ENCODE measurements at places on chromosomes 4 and X.

GRCh38 chr4:37450309-37450708 is 205.8 kb downstream of the NWD2 start:
- DNase-seq, result no peak

DNA sequence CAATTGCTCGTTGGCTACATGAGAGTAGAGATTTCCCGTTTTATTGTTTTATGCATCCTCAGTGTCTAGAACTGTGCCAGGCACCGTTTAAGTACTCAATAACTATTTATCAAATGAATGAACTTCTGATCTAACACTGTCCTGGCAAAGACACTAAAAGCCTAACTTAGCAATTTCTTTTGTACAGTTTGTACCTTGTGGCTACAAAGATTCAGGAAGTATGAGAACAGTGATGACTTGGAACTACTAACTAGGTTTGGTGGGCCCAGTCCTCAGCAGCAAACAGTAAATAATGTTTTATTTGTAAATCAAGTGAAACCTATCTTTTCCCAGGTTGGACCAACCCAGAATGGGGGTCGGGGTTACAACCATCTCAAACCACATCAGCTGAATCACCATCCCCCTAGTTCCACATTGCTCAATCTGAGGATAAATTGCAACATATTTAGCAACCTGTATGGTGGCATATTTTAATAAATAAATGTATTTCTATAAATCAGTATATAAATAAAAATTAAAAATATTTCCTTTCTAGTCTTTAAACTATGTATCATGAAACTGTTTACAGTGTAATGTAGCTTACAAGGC is 12.3 kb upstream of the SCRG1 start:
- DNase-seq, result no peak

GRCh38 chrX:36364262-36364661 is 444.7 kb downstream of the CFAP47 start:
- no peak for DNase-seq

DNA sequence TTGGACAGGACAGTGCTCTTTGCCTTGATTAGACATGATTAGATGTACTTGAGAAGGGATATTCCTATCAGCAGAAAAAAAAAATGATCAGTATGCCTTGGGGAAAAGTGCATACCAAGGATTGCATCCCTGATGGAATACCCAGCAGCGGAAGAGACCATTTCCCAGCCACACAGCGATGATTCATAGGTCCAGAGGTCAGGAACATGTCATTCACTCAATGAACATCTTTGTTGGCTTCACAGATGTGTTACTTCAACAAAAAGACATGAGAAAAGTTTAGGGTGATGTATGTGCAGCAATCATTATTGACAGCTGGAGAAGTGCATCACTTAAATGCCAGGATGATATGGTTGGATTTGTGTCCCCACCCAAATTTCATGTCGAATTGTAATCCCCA is 293.5 kb downstream of the ZNF674 start:
- no peak for DNase-seq

DNA sequence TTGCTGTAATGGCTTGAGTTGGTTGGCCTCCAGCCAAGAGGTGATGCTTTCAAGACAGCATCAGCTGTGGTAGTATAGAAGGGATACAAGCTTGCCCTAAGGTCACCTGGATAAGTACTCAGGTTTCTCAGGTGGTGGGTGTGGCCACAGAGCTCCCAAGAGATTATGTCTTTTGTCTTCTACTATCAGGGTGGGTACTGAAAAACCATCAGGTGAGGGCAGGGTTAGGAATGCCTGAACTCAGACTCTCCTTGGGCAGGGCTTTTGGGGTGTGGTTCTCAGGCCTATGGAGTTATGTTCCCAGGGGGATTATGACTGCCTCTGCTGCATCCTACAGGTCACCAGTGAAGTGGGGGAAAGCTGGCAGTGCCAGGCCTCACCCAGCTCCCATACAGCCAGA is 654.6 kb upstream of the GALNT7 start:
- no peak for DNase-seq

- DNase-seq, result no peak
Measured at GRCh38 chr4:74675673-74676279, 118.5 kb downstream of the BTC start.

- DNase-seq, result no peak
Measured at GRCh38 chrX:32798990-32799389, 412.4 kb downstream of the DMD start.

DNA sequence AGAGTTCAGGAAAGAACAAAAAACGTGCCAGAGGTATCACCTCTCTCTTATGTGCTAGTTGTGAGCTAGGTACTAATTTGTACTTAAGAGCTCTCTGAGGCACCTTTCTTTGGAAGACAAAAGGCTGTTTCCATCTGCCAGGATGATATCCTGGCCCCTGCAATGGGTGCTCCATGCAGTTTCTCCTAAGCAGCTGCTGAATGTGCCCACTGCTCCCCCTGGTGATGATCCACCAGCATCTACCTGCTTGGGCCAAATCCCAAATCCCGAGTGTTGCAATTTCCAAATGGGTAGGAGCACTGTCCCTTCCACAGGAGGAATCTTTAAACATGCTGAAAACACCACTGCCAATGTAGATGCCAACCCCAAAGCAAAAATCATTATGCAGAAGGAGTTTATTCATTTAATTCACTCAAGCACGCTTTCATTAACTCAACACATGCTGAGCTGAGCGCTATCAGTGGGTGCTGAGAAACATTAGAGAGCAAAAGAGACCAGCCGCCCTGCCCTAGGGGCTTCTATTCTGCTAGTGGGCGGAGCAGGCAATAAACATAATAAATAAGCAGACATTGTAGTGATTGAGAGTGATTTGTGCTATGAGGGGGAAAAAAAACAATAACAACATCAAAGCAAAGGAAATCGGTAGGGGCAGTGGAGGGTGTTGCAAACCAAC is 69.6 kb upstream of the C4orf50 start:
- DNase-seq, result no peak

DNA sequence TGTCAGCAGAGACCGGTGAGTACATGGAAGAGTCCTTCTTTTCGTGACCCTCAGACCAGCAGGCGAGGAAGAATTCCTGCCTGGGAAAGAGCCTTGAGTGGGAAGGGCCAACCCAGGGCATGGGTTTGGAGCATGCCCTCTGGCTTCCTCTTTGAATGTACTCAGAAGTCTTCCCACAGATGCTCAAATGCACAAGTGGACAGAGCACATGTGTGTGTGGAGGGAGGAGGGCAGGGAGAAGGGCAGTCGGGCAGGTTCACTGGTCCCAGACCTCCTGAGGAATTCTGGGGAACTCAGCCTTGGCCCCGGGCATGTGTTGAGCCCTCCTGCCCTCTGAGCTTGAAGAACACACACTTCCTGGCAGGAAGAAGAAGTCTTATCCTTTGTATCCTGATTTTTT is 63.2 kb upstream of the HELT start:
- no peak for DNase-seq

DNA sequence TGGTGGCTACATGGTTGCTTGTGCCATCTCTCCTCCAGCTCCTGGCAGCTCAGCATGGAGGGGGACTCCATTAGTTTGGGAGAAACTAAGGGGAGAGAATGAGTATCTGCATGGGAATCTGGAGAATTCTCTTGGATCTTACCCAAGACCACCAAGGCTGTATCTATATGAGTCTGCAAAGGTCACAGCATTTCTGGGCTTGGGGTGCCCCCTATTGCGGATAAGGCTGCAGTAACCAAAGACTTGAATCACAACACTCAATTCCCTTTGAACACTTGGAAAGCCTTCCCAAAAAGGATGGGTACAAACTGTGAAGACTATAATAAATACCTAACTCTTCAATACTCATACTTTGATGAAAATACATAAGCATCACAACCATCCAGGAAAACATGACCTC is 623.5 kb upstream of the NR3C2 start:
- no peak for DNase-seq

GRCh38 chr4:145154573-145154972 is 25.8 kb downstream of the OTUD4 start:
- no peak for DNase-seq

Measured in cortex of kidney (tissue), 1 donor.